Uterus (tissue), 4 donors: ENCODE measurements at places on chromosomes 12 and 14. TPM values are rescaled to one million over a fixed set of nuclear protein-coding genes. Genes with fewer than 3 reads are reported as not detected.

GALNT16 gene
- 10.4 TPM for total RNA-seq

RPGRIP1 gene
- 0.14 TPM for total RNA-seq

SLC39A2 gene
- 0.52 TPM for total RNA-seq

TOMM20L gene
- not detected for total RNA-seq

CLEC9A gene
- 0.90 TPM for total RNA-seq

CBLN3 gene
- 3.2 TPM for total RNA-seq
